ENCODE measurements at places on chromosomes 2 and 18.
A peak's percentile ranks its signal among the peaks of the same experiment; 100 is the strongest.

GRCh38 chr18:13300029-13300428 is 81.5 kb downstream of the LDLRAD4 start:
- no peak for DNase-seq

- DNase-seq: no peak
Measured at GRCh38 chr2:30410217-30410616, 36.8 kb upstream of the LCLAT1 start.

- DNase-seq: no peak
Measured at GRCh38 chr18:4391859-4392258, 63.2 kb downstream of the DLGAP1 start.

GRCh38 chr2:238108423-238109183 is 8.5 kb downstream of the ESPNL start:
- DNase-seq: peak; percentile 65

DNA sequence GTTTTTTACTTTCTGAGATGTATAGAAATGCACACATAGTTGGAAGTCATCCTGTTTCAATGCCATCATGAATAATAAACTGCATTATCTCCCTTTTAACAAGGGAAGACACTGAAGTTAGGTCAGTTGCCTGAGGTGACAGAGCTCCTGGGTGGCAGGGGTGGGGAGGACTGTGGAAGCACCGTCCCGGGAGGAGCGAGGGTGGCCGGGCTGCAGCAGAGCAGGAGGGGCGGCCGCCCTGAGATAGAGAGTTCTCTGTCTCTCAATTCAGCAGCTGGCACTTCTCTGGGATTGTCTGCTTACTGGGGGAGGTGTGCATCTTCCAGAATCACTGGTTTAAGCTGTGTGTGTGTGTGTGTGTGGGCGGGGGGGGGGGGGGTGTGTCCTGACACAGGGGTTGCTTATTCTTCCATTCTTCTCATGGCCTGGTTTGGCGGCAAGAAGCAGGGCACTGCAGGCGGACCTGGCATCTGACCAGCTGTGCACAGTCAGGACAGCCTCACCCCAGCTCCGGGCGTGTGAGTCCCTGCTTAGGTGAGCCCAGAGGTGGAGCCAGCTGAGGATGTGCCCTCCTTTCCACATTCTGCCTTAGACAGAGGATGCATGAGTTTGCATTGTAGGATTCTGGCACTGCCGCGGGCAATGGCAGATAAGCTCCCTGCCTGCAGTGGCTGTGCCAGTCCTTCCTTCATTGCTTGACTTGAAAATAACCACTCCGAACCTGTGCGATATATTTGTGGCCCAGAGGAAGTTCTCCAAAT is 40.4 kb downstream of the VWA3B start:
- DNase-seq: no peak

DNA sequence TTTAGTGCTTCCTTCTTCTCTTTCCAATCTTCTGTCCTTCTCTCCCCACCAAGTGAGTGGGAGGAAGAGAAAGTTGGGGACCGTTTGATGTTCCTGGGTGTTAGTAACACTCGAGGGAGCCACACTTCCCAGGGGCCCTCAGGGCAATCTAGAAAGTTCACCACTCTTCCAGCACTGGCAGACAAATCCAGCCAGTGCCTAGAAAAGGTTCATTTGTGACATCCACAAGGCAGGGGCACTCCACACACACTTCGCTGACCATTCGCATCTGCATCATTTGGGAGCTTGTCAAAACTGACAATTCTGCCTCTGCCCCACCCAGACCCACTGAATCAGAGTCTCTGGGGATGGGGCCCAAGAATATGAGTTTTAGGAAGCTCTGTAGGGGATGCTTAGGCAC is 86.8 kb upstream of the ST3GAL5 start:
- DNase-seq: no peak

DNA sequence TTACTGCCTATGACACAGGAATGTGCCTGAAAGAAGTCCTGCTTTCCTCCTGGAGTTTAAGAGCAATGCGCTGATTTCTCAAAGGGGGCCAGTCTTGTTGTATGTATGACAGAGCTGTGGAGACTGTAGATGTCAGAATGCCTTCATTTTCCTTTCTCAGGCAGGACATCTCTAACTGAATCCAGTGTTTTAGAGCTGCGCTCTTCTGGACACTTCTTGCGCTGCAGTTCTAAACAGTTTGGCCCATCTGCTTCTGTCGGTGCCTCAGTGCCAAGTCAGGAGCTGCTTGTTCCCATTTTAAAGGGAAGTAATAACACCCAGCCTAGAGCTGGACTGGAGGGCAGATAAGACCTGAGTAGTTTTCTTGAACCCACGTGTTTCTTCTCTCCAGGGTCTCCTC is 91.4 kb downstream of the ESCO1 start:
- DNase-seq: no peak

- no peak for DNase-seq
Measured at GRCh38 chr2:6810961-6811360, 54.7 kb downstream of the CMPK2 start.

All from GM12891 (cell line).